ENCODE measurements at places on chromosomes 3 and 15. TPM values are rescaled to one million over a fixed set of nuclear protein-coding genes. Genes with fewer than 3 reads are reported as not detected.

- H3K4me1 ChIP-seq, result no peaks in the 10 kb centered on the region
- DNase-seq, result no peak
- no peak overlapping the region for H3K4me3 ChIP-seq
These were observed 80.0 kb downstream of the SQOR start for GRCh38 chr15:45714590-45715488.

DNA sequence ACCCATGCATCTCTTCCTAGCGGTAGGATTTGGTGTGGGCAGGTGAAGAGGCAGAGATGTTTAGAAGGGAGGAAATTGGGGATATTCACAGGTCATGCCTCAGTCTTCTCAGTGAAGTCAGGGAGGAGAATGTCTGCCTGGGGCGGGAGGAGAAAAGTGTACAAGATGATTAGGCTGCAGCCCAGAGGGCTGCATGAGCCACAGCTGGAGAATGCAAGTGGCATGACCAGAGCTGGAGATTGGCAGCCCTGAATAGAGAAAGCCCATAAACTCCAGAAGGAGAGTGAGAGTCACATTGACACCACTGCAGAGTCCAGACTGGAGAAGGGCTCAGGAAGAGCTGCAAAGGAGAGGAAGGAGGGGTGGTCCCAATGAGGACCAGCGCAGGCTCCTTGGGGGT lies 22.6 kb downstream of the PDHB start:
- H3K27me3 ChIP-seq, result no peaks in the 10 kb centered on the region
- no peaks in the 10 kb centered on the region for H3K4me1 ChIP-seq
- no peak overlapping the region for H3K27ac ChIP-seq

- H3K4me3 ChIP-seq, result peak overlapping the region; percentile 33
- peaks cover 17% of the 10 kb centered on the region for H3K27me3 ChIP-seq
- no peak overlapping the region for H3K27ac ChIP-seq
- DNase-seq, result peak; percentile 64
- H3K4me1 ChIP-seq, result no peaks in the 10 kb centered on the region
- H3K36me3 ChIP-seq, result no peaks in the 10 kb centered on the region
These were observed 28.0 kb downstream of the KLHDC8B start for GRCh38 chr3:49199239-49199899.

- H3K4me1 ChIP-seq, result no peaks in the 10 kb centered on the region
- no peak for DNase-seq
- no peaks in the 10 kb centered on the region for H3K27me3 ChIP-seq
These were observed 11.4 kb downstream of the CD86 start for GRCh38 chr3:122066331-122067213.

The LRRC3B gene
- total RNA-seq, result not detected

The RYR3 gene
- 0.24 TPM for total RNA-seq

The CGGBP1 gene
- 62.3 TPM for total RNA-seq

The FRMD4B gene
- 49.0 TPM for total RNA-seq

The ITGA11 gene
- 7.3 TPM for total RNA-seq

All from left lung (tissue), 14 donors.